ENCODE measurements at places on chromosomes 7 and 10. TPM values are rescaled to one million over a fixed set of nuclear protein-coding genes. Genes with fewer than 3 reads are reported as not detected.

DNA sequence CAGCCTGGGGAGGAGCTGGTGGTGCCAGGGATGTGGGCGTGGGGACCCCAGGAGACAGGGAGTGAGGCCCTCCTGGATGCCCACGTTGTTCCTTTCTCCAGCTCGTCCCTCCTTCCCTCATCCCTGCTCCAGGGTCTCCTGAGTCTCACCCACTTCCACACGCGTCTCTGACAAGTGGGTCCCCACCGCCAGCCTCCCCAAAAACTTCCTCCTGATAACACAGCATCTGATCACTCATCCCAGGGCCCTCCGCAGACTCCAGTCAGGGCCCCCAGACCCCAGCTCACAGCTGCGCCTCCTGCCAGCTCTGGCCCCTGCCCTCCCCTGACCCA lies 60.6 kb upstream of the INPP5A start:
- DNase-seq: no peak

DNA sequence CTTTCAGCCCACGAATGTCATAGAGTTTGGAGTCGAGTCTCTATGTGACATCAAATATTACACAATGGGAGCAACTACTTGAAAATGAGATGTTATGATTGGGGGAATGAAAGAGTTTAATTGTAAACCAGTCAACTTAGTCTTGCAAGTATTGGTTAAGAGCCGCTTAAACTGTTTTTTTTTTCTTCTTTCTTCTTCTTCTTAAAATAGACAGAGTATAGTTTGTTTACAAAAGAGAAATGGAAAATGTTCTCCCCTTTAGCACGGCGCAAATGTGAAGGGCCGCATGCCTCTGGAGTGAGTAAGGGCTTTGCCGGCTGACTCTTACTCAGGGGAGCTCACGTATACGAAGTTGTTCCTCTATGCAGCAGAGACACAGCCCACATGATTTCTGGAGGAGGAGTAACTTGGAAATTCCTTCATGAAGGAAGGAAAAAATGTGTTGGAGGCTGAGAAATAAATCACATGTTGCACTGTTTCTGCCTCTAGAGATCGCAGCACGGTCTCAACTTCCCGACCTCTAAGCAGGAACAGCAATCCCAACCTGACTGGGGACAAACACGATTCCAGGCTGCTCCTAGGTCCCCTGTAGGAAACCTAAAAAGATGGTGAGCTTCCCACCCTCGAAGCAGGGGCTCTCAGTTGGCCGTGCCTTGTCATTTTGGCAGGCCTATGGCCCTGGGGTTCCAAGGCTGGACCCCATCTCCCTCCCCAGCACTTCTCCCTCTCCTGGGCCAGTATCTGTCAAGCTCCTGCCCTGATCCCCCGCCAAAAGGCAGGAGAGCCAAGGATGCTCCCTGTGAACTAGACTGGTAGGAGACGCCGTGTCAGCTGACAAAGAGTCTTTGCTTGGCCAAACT lies 44.8 kb downstream of the MYOF start:
- peak; percentile 96 for DNase-seq

DNA sequence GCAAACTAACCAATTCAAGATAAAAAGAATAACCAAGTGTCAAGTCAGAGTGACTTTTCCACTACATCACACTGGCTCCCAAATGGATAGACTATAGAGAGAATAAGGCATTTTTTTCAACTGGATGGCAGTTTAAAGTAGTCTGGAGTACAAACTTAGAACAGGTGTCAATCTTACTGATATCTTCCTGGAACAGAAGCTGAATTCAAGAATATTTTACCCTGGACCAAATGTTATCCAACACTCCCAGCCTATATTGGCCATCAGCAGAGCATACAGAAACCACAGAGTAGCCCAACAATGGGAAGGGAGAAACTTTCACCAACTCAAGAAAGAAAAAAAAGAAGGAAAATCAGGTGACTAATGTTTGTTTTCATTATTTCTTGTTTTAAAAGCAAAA lies 11.5 kb downstream of the IDE start:
- no peak for DNase-seq

DNA sequence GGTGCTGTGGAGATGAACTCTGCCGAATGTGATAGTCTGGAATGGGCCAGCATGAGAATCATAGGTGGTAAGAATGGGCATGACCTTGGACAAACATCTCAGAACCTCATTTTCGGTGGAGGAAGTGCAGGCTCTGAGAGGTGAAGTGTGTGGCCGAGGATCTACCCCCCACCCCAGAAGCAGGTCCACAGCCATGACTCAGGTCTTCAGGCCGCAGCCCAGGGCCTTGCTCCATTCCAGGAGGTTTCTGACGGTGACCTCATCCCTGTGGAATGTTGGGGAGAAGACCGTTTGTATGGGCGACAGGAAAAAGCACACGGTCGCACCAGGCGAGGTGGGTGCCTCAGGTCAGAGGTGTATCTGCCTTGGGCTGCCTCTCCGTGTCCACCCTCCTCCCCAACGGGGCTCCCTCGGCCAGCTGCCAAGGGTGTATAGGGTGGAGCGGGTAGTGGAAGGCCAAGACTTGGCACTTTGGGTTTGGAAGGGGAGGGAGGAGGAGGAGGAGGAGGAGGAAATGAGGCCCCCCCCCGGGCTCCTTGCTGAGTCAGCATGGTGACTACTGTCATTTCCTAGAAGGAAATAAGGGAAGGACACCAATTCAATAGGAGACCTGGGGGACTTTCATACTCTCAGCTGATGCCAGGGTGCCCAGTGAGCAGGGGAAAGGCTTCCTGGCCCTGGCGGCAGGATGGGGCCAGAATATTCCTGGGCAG lies 168.0 kb upstream of the RHEB start:
- DNase-seq: peak; percentile 99

DNA sequence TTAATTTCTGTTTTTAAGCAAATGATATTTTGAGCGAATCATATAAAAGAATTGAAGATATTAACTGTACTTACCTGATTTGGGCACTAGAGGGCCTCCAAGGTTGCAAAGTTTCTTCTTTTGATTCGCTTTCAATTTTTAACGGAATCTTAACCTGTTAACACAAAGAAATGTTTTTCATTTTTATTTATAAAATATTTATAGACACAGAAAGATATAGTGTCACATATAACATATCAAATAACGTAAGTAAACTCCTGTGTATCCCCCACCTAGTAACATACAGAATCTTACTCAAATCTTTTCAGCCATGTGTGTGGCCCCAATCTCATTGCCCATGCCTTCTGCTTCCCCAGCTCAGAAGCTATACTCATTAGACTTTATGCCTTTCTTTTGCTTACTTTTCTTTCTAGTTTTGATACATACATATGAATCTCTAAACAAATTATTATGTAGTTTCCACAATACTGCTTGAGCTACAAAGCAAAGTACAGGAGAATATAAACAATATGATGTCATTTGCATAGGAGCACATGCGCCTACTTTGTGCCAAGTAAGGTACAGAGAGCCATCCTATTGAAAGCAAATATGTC lies 49.5 kb upstream of the ZPBP start:
- DNase-seq: peak; percentile 40

DNA sequence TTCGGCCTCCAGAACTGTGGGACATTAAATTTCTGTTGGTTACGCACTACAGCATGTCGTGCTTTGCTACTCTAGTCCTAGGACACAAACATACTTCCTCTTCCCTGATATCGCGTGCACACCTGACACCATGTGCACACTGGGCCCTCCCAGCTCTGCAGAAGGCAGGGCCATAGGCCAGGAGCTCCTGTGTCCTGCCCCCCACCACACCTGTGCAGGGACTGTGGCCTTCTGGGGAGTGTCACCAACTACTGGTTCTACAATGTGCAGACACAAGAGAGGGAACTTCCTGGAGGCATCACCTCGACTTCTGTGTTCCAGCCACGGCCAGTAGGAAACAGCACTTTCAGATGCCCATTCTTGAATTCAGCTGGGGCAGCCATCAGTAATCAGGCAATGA lies 646.4 kb upstream of the MGMT start:
- no peak for DNase-seq

DNA sequence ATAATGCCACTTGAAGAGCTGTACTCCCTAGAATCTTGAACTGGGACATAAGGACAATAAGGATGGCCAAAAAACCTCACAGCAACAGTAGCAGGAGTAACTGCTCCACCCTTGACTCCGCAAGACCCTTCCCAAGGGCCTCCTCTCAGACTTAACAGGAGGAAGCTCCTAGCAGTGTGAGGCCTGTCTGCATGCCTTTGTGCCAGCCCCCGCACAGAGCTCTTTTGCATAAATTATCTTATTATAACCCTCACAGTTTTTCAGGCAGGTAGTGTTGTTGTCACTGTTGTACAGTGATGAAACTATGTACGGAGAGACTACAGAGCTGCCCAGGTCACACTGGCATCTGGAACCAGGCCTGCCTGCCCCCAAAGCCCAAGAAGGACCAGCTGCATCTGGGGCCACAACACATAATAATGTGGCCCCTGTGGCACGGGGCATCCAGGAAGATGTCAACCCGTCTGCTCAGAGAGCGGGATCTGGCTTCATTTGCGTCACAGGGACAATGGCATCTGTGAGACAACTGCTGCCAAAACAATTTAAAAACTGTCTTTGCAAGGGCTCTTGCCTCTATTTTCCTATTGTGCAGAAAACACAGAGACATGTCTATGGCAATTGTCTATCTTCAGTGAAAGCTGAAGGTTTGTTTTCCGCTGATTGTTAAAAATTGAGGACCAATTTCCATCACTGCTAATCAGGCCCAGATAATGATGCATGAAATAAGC lies 249.3 kb upstream of the GRB10 start:
- no peak for DNase-seq

GRCh38 chr7:1045069-1046063 lies 1.0 kb downstream of the GPR146 start:
- no peak for DNase-seq

- DNase-seq: no peak
Measured at GRCh38 chr7:55308186-55308929, 56.8 kb upstream of the LANCL2 start.

GRCh38 chr10:86922553-86922961 lies 34.9 kb downstream of the MMRN2 start:
- no peak for DNase-seq

- DNase-seq: no peak
Measured at GRCh38 chr7:64993901-64994300, 3.1 kb upstream of the ZNF117 start.

DNA sequence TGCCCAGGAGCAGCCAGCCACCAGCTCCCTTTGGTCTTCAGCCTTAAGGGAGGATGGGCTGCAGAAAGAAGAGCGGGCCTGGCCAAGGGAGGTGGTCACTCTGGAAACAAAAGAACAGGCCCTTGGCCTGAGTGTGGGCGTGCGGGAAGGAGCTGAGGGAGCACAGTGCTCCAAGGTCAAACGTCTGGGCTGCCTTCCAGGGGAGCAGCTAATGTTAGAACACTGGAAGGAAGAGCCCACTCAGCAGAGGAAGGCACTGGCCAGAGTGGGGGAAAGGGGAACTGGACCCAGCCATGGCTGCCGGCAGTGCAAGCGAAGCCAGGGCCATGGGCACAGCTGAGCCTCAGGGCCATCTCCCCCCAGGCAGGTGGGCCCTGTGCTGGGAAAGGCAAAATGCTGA lies 42.7 kb downstream of the FAM53B start:
- no peak for DNase-seq

- DNase-seq: no peak
Measured at GRCh38 chr10:32189400-32190084, 133.3 kb upstream of the KIF5B start.

DNA sequence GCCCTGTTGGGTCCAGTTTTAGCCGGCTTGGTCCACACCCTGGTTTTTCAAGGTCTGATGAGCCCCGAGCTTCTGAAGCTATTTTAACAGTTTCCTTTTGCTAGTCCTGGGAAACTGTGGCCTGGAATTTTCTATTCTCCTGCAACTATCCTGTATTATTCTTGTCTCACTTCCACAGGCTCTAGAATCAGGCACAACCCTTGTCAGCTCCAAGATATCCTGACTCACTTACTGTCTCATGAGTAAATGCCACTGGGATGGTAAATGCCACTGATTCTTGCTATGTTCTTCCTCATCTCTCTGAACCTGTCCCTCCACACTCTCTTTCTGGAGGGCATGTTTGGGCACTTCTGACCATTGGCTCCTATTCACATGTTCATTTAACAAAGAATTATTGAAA lies 611.5 kb upstream of the IGFBP3 start:
- DNase-seq: no peak

GRCh38 chr10:118392761-118393160 lies 50.6 kb upstream of the FAM204A start:
- DNase-seq: no peak

GRCh38 chr10:75773231-75773780 lies 341.9 kb downstream of the LRMDA start:
- DNase-seq: peak; percentile 67

DNA sequence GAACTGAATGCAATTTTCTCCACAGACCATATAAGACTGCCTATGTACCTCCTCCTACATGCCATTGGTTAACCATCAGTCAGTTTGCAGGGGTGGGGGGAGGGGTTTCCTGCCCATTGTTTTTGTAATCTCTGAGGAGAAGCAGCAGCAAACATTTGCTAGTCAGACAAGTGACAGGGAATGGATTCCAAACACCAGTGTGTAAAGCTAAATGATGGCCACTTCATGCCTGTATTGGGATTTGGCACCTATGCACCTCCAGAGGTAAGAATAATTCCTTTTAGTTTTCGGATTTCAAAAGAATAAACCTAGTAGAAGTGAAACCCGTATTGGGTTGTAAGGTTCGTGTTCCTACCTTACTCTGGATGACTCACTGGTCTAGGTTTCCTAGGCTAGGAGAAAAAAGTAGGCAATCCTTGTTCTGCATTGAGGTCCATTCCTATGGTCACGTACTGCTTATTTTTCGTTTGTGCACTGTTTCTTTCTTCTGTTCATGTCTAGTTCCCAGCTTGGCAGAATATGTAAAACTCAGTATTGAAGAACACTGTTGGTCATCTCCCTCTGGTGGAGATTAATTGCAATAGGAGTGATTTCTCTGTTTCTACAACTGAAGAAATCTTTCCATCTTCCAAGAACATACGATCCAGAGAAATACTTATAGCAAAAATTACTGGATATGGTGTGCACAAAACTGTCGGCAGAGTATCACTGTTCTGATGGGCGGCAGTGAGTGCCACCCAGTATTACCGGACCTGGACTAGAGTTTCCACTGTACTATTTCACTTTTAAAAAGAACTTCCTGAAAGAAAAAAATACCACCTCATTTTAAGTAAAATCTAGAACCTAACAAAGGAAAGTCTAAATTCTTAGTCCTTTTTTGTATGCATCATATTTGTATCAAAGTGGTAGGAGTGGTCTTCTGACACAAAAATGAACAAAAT lies at the start of gene AKR1C3:
Gene AKR1C3 (plus strand): TSS at position 150 of the 941 bp plus-strand sequence. CDS start 31 bp downstream, at position 181.
- DNase-seq: peak; percentile 61

ABI1 gene
- polyA plus RNA-seq: 34.3 TPM

SPAM1 gene
- polyA plus RNA-seq: not detected

TFR2 gene
- polyA plus RNA-seq: 2.5 TPM

NEUROD6 gene
- not detected for polyA plus RNA-seq

SLC26A3 gene
- not detected for polyA plus RNA-seq

NKX1-2 gene
- polyA plus RNA-seq: 0.08 TPM

GNGT1 gene
- not detected for polyA plus RNA-seq

GJC3 gene
- 0.20 TPM for polyA plus RNA-seq

LIPM gene
- polyA plus RNA-seq: not detected

SLIT1 gene
- 0.07 TPM for polyA plus RNA-seq

DYNC1I1 gene
- not detected for polyA plus RNA-seq

DYDC1 gene
- polyA plus RNA-seq: not detected

ITGA8 gene
- polyA plus RNA-seq: not detected

NXPH1 gene
- polyA plus RNA-seq: not detected

TBXAS1 gene
- polyA plus RNA-seq: 8.8 TPM
